WTC11 (cell line): ENCODE measurements at places on chromosomes 4 and X. TPM values are rescaled to one million over a fixed set of nuclear protein-coding genes. Genes with fewer than 3 reads are reported as not detected.

DNA sequence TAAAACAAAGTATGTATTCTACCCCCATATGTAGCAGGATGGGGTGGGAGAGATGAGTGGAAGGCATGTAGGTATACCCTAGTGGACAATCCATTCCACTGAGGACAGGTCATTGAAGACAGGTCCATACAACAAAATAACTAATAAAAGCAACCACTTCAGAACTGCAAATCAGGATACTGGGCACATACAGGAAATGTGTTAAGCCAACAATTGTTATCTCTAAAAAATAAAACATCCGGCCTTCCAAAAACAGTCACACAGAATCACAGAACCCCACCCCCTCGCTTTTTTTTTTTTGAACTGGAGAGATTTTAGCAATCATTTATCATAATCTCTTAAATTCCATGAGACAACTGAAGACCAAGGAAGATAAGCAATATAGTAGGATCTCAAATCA is 112.9 kb downstream of the FRYL start:
- DNase-seq = no peak

DNA sequence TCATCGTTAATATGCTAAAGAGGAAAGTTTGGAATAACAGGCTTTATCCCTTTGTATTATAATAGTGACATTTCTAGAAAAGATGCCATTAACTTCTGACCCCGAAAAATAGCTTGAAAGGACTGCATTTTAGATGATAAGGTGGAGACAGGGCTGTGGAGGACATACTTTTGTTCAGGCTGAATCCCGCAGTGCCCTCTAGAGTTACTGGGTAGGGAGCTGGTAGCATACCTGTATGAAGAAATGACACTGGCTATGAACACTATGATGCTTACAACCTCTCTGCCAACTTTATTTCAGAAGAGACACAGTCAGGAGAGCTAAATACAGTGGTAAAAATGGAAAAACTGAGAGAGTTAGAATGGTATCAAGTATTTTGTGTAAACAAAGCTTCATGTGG is 8.1 kb downstream of the IL1RAPL1 start:
- DNase-seq = no peak

DNA sequence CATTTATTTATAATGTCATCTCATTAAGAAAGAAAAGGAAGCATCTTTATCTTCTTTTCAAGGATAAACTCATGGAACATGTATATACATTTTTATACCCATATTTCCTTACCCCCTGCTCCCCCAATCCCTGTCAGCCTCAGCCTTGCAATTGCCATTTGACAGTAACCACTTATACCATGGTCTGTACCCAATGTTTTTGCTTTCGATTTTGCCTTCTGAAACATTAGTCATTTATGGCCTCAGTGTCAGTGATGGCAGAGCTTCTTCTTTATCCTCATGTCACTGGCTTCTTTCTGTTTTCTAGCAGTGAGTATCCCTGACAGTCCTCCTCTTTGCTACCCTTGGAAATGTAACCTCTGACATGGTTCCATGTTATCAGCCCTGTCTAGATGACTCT is 228.4 kb downstream of the SPRY1 start:
- DNase-seq = no peak

Gene DSPP
- not detected in 3 replicates for total RNA-seq

DNA sequence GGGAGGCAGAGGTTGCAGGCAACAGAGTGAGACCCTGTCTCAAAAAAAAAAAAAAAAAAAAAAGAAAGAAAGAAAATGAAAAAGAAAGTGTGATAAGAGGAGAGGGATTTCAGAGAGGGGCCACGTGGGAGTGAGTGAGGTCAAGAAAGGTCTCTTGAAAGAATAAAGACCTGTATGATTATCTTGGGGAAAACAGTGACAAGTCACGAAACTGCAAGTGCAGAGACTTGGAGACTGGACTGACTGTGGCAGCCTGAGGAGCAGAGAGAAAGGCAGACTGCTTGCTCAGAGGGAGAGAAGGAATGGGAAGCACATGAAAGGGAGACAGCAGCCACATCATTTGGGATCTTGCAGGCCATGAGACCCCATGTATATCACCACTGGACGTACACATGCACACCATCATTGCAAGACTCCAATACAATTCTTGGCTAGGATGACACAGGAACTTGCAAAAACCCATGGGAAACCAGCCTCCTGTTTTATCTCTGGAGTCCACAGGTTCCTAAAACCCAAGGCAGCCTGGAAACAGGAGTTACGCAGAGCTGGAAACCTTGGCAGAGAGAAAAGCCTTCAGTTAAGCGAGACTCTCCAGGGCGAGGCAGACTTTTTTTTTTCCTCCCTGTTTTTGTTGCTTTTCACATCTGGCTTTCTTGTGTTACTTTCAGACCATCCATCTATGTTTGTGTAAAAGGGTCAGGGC is 207.0 kb upstream of the TBL1X start:
- no peak for DNase-seq

DNA sequence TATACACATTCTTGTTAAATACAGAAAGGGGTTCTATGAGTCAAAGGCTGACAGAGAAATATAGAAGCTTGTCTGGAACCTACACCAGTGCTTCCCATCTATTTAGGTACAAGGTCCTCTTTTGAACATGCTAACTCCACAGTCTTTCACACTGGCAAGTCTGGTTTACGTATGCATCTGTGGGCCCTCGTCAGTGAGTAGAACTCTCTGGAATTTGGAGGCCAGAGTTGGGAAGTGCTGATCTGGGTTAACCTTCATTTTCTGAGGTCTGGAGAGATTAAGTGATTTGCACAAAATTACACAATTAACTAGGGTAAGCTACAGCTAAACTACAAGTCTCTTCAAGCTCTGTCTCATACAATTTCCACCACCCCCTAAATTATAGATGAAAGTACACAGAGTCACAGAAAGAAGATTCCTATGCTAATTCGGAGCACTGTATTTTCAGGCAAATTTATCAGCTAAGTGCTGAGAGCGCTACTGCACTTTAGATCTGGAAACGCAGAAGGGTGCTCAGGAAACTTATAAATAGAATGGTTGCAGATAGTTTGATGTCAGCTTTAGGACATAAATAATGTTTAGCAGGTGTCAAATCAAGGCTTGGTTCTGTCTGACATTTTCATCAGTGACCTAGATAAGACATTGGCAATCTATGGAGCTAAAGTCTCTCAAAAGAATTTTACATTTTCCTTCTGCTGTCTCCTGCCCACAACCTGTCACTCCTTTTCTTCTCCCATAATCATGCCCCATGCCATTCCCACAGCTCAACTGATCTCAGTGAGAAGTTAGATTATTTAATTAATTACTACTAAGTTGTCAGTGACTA is 43.0 kb upstream of the PDLIM5 start:
- no peak for DNase-seq

- no peak for DNase-seq
Measured at GRCh38 chrX:77174680-77175519, 272.3 kb upstream of the FGF16 start.

Gene SEPTIN6
- 52.1 to 62.9 TPM (median 53.6 TPM) in 3 replicates for total RNA-seq

GRCh38 chr4:39648827-39649558 is 10.3 kb upstream of the SMIM14 start:
- no peak for DNase-seq

Gene SPATA4
- not detected in 3 replicates for total RNA-seq

- DNase-seq = no peak
Measured at GRCh38 chr4:146222313-146222712, 8.0 kb downstream of the REELD1 start.

- no peak for DNase-seq
Measured at GRCh38 chr4:54308110-54308509, 79.0 kb downstream of the PDGFRA start.

DNA sequence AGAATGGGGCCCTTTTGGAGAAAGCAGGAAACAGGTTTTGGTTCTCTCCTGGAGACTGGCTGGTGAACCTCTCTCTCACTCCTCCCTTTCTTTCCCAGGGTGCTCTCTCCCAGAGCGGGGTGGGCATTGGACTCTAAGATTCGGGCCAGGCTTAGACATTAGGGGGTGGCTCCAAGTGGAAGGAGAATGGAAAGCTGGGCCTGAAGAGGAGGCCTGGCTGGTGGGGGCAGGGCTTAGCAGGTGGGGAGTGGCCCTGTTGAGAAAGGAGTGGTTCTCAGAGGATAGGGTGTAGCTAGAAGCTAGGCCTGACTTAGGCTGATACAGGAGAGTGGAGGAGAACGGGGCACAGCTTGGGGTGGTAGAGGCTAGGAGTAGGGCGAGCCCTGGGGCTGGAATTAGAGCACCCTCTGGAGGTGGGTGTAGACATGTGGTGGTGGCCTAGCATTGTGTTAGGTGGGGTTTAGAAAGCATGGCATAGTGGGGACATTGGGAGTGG is 5.7 kb downstream of the PLP2 start:
- DNase-seq = no peak

DNA sequence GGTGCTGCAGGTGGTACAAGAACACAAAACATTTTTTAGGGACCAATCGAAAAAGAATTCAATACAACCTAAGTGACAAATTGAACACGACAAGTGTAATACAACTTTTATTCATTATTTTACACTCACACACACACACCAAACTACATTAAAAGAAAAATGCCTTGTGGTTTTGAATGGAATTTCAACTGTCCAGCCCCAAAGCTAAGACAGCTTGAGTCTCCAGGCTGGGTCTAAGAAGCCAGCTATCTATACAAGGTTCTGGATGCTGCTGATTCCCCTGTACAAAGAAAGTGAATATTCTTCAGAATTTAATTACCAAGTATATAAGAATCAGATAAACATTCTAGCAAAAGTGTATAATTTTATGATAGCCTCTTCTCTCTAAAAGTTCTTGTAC is 118.2 kb downstream of the PPP3CA start:
- DNase-seq = no peak

Gene FATE1
- total RNA-seq = not detected in 3 replicates

- DNase-seq = no peak
Measured at GRCh38 chr4:43457866-43458265, 565.4 kb downstream of the GRXCR1 start.

Gene ZGRF1
- total RNA-seq = 46.6 to 56.2 TPM (median 47.1 TPM) in 3 replicates

DNA sequence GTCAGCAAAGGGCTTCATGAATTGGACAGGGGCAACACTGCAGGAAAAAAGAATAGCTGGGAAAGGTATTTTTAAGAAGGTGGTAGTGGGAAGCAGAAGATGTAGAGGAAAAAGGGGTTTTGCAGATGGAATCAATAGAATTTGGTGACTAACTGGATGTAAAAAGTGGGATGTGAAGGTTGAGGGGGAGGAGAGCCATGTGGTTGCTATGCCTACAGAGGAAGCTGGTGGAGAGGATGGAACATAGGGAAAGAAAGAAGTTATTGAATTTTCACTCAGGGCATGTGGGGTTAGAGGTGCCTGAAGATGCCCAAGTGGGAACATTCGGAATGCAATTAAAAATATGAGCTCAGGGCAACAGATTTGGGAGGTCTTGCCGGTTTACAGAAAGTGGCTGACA is 33.0 kb downstream of the REELD1 start:
- DNase-seq = no peak

Gene ZC4H2
- 23.7 to 25.7 TPM (median 25.2 TPM) in 3 replicates for total RNA-seq

Gene S100G
- not detected in 3 replicates for total RNA-seq

Gene EDNRA
- 2.1 to 2.5 TPM (median 2.3 TPM) in 3 replicates for total RNA-seq

- peak; percentile 8 for DNase-seq
Measured at GRCh38 chr4:3679071-3679825, 86.9 kb upstream of the ADRA2C start.

Gene GRIA2
- not detected in 3 replicates for total RNA-seq

DNA sequence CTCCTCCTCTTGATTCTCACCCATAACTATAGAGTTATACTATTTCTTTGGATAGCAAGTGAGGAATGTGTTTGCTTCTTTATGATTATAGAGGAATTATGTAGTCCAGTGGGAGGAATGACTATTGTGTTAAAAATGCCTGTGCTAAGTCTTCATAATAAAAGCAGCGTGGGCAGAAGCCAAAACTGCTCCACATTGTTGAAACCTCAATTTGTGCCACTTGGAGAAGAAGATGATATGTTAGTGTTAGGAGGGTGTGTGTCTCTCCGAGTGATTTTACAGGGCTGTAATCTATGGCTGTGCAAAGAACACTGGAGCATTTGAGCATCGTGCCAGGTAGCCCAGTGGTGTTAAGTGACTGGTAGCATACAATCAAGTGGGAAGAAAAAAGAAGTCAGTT is 74.3 kb downstream of the FRAS1 start:
- DNase-seq = no peak

DNA sequence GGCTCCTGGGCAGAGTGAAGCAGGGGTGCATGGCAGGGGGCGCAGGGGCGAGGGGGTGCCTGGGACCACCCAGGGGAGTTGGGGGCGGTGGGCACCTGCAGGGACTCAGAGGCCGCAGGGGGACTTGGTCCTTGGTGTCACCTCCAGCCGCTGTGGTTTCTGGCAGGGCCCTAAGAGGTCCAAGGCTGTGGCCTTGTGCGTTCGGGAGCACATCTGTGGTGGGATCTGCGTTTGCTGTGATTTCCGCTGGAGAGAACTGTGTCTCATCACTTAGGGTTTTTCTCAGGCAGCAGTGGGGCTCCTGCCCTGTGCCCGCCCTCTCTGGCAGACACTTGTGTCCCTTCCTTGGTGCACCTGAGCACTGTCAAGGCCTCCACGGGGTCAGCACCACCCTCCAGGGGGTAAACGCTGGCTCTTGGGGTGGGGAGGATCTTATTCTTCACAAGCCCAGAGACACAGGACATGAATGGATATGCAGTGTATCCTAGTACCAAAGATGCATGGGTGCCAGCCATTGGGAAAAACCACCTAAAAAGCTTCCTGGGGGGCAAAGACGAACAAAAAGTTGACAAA is 66.5 kb downstream of the ACOX3 start:
- no peak for DNase-seq

Gene PROM1
- total RNA-seq = 56.5 to 65.1 TPM (median 56.8 TPM) in 3 replicates

- DNase-seq = no peak
Measured at GRCh38 chrX:133005042-133005441, 46.6 kb upstream of the HS6ST2 start.

Gene FSTL5
- 0.44 to 0.55 TPM (median 0.53 TPM) in 3 replicates for total RNA-seq

DNA sequence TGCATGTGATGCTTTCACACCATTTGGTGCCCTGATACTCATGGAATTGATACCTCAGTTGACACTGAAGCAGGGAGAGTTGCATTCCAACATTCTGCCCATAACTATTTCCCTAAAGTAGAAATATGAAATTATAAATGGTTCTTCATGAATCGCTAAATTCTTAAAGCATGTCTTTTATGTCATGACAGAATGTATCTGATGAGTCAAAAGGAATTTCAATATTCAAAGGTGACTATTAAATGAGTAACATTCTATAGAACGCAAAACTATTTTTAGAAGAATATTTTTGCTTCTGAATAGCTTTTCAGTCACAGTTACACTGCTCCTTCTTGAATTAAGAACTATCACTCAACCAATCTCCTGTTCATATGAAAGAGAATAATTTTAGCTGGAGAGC is 152.8 kb downstream of the ADGRA3 start:
- DNase-seq = no peak

DNA sequence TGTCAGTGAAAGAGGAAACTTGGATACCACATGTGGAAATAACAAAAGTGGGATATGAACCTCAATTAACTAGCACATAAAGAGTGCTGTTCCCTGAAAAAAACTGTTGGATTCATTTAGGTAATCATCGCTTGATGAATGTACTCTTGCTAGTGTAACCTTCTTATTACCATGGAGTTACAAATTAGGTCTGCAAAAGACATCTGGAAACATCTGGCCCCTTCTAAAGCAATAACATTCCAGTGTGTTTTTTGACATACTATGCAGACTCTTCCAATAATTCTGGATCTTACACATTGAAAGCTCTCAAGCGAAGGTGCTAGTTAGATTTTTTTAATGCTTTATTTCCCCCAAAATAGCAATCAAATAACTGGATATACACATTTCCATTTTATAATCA is 134.6 kb downstream of the ATP10D start:
- no peak for DNase-seq

- DNase-seq = peak; percentile 2
Measured at GRCh38 chr4:8637456-8637984, 45.0 kb downstream of the CPZ start.

- no peak for DNase-seq
Measured at GRCh38 chr4:6049985-6050384, 31.8 kb upstream of the C4orf50 start.
